Cardiac fibroblast (primary cell): ENCODE measurements at places on chromosomes 16 and 17.
A peak's percentile ranks its signal among the peaks of the same experiment; 100 is the strongest.

DNA sequence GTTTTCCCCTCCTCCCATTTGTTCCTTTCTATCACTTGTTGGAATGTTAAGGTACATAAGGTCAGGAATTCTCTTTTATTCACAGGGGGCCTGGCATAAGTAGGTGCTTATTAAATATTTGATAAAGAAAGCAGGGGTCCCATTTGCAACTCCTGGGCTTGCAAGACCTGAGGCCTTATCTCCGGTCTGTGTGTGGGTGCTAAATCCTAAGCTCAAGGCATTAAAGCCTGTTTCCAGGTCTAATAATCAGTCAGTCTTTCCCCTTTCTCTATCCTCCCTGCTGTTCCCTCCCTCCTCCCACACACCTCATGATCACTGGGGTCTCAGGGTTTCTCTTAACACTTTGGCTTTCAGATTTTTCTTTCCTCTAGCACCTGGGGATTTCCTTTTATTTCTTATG, 17.1 kb downstream of the NTN1 start:
- no peak for DNase-seq

- peak; percentile 30 for DNase-seq
These were observed 5.0 kb downstream of the TSPAN10 start for GRCh38 chr17:81641825-81642489.

DNA sequence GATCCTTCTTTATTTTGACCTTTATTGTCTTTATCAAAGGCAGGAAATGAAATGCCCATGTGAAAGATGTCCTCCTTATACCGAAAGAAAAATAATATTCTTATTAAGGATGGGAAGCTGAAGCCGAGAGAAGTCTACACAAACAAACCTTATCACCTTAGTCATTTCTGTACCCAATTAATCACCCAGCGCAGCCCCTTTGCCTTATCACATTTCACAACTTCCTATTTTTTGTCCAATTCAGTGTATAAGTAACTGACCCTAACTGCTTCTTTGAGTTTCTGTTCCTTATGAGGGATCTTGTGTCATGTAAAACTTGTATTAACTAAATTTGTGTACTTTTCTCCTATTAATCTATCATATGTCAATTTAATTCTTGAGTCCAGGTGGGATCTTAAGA, 16.4 kb upstream of the CCL23 start:
- DNase-seq: no peak

DNA sequence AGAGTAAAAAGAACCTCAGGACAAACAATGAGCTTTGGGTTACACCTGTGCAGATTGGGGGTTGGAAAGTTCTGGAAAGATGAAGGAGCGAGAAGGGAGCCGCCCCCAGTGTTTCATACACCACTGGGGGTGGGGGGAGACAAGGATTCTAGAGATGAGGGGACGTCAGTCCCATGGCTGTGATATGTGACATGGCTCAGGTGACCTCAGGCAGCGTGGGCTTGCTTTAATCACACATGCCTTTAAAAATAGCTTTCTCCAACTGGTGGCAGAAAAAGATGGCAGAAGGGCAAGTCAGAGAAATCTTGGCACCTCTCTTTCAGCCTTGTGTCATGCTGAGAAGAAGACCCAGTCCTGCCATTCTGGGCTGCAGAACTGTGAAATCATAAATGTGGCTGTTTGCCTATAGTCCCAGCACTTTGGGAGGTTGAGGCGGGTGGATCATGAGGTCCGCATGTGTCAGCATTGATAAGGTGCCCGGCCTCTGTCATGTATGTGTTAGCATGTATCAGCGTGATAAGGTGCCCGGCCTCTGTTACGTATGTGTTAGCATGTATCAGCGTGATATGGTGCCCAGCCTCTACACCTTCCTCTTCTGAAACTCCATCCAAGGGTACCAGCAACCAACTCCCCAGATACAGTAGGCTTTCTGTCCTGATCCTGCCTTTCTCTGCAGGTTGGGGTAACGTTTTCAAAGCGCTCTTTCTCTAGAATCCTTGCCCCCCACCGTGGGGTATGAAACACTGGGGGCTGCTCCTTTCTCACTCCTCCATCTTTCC, 25.0 kb downstream of the WIPI1 start:
- DNase-seq: no peak
